ENCODE measurements at places on chromosomes 1 and 21.

- no peaks in the 10 kb centered on the region for H3K36me3 ChIP-seq
- H3K27ac ChIP-seq: no peak overlapping the region
- no peak overlapping the region for H3K4me3 ChIP-seq
These were observed 92.7 kb downstream of the LEPR start for GRCh38 chr1:65512967-65513780.

DNA sequence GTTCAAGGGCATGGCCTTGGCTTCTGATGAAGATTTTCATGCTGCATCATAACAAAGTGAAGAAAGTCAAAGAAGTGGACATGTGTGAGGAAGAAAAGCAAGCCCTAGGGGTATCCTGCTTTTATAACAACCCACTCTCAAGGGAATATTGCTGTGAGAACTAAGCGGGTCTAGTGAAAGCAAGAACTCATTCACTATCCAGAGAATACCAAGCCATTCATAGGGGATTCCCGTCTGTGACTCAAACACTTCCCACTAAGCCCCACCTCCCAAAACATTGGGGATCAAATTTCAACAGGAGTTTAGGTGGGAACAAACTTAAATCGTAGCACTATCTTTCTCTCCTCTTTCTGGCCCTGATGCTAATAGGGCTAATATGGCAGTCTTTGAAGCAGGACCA lies 98.5 kb upstream of the CTTNBP2NL start:
- H3K36me3 ChIP-seq: no peaks in the 10 kb centered on the region
- H3K27me3 ChIP-seq: no peaks in the 10 kb centered on the region
- DNase-seq: no peak
- no peak overlapping the region for H3K4me3 ChIP-seq
- H3K27ac ChIP-seq: no peak overlapping the region
- no peaks in the 10 kb centered on the region for H3K4me1 ChIP-seq

DNA sequence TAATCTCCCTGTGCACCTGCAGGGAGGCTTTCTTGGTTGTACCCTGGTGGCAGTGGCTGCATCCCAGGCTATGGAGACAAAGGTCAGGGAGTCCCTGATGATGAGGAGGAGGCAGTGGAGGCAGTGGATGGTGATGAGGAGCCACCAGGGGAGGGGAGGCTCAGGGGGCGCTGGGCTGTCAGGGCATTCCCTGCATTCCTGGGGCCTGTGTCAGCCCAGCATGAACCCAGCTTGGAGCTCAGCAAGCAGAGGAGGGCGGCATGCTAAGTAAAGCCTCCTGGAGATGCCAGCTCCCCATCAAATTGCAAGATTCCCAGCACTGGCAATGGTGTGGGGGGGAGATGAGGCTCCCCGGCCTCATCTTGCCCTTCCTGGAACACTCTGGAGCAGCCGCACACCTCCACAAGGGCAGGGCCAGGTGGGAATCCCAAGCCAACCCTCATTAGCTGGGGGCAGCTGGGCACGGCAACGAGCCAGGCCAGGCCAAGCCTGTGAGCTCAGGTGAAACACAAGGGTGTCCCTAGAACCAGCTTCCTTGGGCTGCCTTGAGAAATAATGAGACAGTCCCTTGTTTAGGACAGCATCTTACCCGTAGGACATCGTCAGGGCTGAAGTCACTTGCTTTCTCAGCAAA lies 469.5 kb downstream of the MATN1 start:
- no peaks in the 10 kb centered on the region for H3K36me3 ChIP-seq
- DNase-seq: peak; percentile 20
- no peak overlapping the region for H3K4me3 ChIP-seq
- peaks cover 31% of the 10 kb centered on the region for H3K27me3 ChIP-seq
- no peaks in the 10 kb centered on the region for H3K4me1 ChIP-seq

- no peaks in the 10 kb centered on the region for H3K36me3 ChIP-seq
- no peak overlapping the region for H3K4me3 ChIP-seq
- no peak for DNase-seq
- H3K27ac ChIP-seq: no peak overlapping the region
- H3K27me3 ChIP-seq: no peaks in the 10 kb centered on the region
- no peaks in the 10 kb centered on the region for H3K4me1 ChIP-seq
These were observed 198.7 kb downstream of the ZC3H11B start for GRCh38 chr1:219414250-219414649.

DNA sequence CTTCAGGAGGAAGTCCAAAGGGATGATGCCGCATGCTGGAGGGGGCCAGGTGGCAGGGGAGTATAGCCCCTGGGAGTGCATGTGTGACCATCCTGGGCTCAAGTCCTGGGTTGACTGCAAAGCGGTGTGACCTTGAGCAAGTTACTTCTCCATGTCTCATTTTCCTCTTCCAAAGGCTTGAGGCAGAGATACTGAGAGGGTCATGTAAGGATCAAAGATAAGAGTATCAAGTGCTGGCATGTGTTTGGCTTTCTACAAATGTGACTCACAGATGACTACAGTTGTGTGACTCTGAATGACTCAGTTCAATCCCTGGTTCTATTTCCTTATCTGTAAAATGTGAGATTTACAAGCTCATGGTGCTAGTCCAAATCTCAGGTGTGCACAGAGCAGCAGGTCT lies 26.1 kb downstream of the PROK1 start:
- no peaks in the 10 kb centered on the region for H3K27me3 ChIP-seq
- peak overlapping the region; percentile 45 for H3K27ac ChIP-seq
- no peaks in the 10 kb centered on the region for H3K36me3 ChIP-seq
- no peak for DNase-seq

DNA sequence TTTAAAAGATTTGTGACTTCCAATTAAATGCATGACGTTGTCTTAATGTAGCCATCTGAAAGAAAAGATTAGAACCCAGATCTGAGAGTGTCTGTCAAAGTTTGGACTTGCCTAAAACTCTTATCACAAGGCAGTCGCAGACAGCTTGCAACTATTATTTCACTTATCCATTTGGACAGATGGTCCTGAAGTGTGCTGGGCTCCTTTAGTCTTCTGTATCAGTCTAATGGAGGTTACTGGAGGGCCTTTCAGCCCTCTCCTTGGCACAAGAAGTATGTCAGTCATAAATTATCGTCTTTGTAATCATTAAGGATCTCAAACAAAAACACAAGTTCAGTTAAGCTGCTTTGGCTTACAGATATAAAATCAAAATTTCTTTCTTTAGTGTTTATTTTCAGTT lies 15.5 kb downstream of the PROX1 start:
- H3K36me3 ChIP-seq: no peaks in the 10 kb centered on the region
- no peak overlapping the region for H3K4me3 ChIP-seq
- H3K27me3 ChIP-seq: no peaks in the 10 kb centered on the region
- H3K27ac ChIP-seq: no peak overlapping the region
- no peaks in the 10 kb centered on the region for H3K4me1 ChIP-seq

DNA sequence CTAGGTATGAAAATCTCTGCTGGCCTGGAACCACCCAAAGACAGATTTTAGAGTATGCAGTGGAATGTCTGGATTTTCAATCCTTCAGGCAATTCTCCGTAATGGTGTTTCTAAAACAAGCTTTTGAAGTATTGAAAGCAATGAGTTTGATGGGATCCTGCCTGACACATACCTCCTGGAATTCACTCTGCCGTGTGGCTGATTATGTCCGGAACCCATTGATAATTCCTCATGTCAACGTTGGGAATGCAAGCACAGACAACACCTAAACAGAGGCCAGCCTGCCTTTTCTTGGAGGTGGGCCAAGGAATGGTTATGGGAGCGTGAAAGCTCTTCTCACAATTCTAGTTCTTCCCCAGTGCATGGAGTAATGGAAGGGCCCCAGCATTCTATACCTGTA lies 168.9 kb upstream of the HMCN1 start:
- H3K4me1 ChIP-seq: peaks cover 58% of the 10 kb centered on the region
- H3K36me3 ChIP-seq: no peaks in the 10 kb centered on the region
- H3K4me3 ChIP-seq: no peak overlapping the region
- DNase-seq: peak; percentile 89
- H3K27ac ChIP-seq: peak overlapping the region; percentile 97

DNA sequence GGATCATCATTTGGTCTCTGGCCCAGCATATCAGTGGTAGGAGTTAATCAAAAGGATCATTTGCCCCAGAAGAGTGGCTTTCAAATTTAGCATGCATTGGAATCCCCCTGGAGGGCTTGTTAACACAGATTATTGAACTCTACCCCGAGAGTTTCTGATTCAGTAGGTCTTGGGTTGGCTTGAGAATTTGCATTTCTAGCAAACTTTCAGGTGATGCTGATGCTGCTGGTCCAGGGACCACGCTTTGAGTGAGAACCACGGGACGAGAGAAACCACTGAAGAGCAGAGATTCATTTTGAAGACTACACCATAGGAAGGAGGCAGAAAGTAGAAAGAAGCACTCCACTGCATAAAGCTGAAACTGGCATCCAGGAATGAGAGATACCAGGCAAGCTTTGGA lies 81.3 kb upstream of the DUSP10 start:
- no peak overlapping the region for H3K4me3 ChIP-seq
- no peaks in the 10 kb centered on the region for H3K27me3 ChIP-seq
- no peaks in the 10 kb centered on the region for H3K36me3 ChIP-seq
- no peaks in the 10 kb centered on the region for H3K4me1 ChIP-seq
- H3K27ac ChIP-seq: no peak overlapping the region

- H3K4me3 ChIP-seq: no peak overlapping the region
- no peak overlapping the region for H3K27ac ChIP-seq
- no peak for DNase-seq
- no peaks in the 10 kb centered on the region for H3K4me1 ChIP-seq
These were observed 14.3 kb downstream of the OR2B11 start for GRCh38 chr1:247443641-247444040.

DNA sequence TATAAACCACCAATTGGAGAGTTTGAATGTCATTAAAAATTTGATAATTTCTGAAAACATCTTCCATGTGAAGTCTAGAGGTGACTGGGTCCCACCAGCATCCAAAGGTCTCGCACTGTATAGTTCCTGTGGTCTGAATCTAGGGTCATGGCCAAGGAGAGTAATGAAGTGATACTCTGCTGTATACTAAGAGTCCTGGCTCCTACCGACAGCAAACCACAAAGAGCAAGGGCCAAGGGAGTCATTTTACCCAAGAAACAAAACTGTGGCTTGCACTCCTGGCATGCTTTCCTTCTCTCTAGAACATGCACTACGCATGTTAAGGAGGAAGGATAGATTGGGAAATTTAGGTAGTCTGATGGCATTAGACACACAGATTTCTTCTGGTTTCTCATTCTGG lies 115.6 kb downstream of the BRINP2 start:
- no peak overlapping the region for H3K4me3 ChIP-seq
- no peak for DNase-seq
- no peak overlapping the region for H3K27ac ChIP-seq
- H3K27me3 ChIP-seq: no peaks in the 10 kb centered on the region

DNA sequence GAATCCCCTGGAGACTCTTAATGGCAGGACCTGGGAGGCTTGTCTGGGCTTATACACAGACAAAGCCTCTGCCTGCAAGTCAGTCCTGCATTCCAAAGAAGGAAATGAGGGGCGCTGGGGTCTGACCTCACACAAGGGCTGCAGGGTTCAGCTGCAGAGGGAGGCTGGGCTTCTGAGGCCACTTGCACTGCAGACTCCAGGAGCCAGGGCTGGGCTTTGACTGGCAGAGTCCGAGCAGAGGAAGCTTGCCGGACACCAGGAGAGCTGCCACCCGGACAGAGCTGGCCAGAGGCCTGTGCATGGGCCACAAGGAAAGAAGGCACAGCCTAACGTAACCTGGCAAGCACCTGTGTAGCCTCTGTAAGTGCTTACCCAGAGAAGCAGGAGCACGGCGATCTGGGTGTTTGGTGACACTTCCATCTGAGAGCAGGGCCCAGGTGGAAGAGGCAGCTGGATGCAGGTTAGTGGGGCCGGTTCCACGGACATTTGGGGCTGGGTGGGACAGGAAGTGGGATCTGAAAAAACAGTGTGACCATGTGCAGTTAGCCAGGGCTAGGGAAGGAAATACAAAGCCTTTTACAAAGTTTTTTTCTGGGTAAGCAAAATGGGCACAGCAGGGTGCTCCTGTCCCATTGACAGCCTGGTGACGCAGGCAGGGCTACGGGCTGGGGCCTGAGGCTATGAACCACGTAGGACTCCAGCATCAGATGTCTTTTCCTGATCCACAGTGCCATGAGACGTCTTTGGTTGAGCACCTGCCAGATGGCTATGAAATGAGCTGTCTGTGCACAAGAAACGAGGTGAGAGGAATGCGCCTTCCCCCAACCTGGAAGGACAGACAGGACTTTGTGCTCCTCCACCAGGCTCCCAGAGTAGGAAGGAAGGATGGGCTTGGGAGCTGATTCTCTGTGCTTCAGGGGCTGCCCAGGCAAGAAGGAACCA lies 37.3 kb upstream of the LBR start:
- peaks cover 10% of the 10 kb centered on the region for H3K4me1 ChIP-seq
- H3K27me3 ChIP-seq: no peaks in the 10 kb centered on the region
- no peak overlapping the region for H3K27ac ChIP-seq
- H3K4me3 ChIP-seq: no peak overlapping the region
- H3K36me3 ChIP-seq: no peaks in the 10 kb centered on the region

DNA sequence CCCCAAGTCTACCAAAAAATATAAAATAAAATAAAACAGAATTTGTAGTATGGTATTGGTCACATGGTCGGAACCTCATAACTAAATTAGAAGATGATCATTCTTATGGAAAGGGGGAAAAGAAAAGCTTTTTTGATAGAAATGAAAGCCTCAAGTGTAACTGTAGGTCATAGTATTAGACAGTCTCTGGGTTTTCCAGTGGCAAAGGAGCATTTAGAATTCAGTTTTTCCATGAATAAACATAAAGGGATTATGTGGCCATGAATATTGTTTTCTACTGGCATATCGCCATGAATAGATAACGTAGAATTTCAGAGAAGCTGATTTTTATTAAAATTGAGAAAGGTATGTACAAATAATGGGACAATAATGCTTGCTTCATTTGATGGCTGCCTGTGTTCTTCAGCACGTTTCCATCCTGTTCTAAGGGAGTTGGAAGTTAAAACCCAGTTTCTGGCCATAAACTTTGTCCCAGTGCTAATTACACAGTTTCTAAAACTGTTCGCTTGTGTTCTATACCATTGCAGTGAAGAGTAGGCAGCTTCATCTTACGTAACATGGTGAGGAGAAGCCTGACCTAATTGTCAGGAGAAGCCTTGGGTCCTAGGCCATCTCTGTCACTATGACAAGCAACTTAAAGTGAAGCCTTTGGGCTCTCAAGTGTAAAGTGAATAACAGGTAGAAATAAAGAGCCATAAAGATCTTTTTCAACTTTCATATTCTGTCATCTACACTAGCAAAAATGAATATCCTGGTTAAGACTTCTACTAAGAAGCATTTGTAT lies 70.5 kb upstream of the PGD start:
- H3K36me3 ChIP-seq: peaks cover 29% of the 10 kb centered on the region
- no peak for DNase-seq
- H3K27ac ChIP-seq: no peak overlapping the region

GRCh38 chr21:24294171-24294570 lies 1313.1 kb downstream of the MRPL39 start:
- no peaks in the 10 kb centered on the region for H3K27me3 ChIP-seq
- no peaks in the 10 kb centered on the region for H3K4me1 ChIP-seq
- no peaks in the 10 kb centered on the region for H3K36me3 ChIP-seq
- H3K4me3 ChIP-seq: no peak overlapping the region
- no peak for DNase-seq
- H3K27ac ChIP-seq: no peak overlapping the region

GRCh38 chr1:181640956-181641355 lies 157.6 kb downstream of the CACNA1E start:
- no peak for DNase-seq
- H3K4me3 ChIP-seq: no peak overlapping the region
- no peaks in the 10 kb centered on the region for H3K4me1 ChIP-seq
- no peaks in the 10 kb centered on the region for H3K36me3 ChIP-seq
